ENCODE measurements at places on chromosomes 6 and 20.

- DNase-seq = no peak
Observed at GRCh38 chr6:157976345-157977175, 5.1 kb upstream of the SYNJ2 start.

- DNase-seq = no peak
Observed at GRCh38 chr6:119142041-119142440, 63.6 kb upstream of the FAM184A start.

DNA sequence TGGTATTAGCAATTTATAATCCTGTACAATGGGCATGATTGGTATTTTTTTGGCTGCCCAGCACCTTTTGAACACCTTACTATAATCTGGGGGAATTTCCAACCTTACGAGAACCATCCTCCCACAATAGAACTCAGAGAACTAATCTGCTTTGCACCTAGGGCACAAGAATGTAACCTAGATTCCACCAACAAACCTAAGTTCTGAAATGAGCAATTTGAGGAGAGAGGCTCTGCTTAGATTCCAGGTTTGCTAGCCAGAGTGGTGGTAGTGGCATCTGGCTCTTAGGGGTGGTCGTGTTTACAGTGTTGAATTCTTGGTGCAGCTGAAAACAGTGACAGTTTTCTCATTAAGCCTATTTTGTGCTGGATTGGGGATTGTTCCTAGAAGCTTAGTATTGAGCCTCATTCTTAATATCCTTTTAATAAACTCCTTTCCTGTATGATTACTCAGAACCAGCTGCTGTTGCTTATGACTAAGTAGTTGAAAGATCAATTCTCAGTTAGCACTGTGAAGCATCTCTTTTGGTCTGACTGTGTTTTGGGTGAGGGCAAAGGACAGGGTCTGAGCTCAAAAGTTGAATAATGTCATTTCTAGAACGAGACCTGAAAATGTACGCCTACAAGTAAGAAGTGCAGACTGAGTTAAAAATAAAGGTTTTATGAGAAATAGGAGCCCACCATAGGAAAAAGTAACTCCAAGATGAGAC lies 385.6 kb downstream of the CDKAL1 start:
- DNase-seq = no peak

GRCh38 chr20:63309261-63310071 lies 16.5 kb downstream of the COL20A1 start:
- DNase-seq = no peak

DNA sequence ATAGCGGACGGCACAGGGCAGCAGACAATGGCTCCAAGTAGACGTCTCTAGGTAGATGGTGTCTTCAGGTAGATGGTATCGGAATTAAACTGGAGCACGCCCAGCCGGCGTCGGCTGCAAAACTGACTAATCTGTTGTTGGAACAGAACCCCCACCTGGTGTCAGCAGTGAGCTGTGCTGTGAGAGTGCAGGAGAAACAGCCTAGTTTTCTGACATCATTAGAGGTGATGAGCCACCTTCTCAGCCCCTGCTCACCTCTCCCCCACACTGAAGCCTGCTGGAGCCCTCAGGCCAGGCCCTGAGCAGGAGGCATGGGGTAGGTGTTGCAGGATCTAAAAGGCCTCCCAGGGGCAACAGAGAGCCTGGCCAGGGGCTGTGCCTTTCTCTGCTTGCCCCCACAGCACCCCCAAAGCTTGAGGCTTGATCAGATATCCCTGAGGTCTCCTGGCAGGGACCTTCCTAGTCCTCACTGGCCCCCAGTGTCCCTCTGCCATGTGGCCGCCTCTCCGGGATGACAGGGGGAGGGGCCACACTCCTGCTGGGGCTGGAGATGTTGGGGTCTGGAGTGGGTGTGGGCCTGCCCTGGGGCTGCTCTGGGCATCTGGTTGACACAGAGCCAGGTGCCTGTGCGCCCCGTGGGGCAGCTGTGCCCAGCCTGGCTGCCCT lies 6.9 kb upstream of the HELZ2 start:
- peak; percentile 22 for DNase-seq

GRCh38 chr6:137968455-137968804 lies 101.4 kb downstream of the TNFAIP3 start:
- DNase-seq = no peak

GRCh38 chr6:121579478-121579877 lies 144.0 kb downstream of the GJA1 start:
- peak; percentile 20 for DNase-seq

DNA sequence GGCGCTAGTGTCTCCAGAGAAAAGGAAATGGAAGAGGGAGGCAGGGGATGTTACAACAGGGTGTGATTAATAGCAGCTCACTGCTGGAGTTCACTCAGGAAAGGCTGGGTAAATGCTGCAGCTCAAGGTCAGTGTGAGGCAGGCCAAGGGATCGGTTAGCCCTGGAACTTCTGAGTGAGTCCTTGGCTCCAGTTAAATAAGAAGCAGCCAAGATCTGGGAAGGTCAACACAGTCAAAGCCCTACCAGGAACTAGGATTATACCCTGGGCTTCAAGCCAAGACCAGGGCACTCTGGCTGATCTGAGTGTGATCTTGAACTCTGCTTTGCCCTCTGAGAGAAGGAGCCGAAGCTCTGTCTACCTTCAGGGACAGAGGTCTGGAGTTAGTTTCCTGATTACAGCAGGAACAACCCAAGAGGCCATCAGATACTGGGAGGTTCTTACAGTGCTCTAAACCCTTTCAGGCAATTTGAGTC lies 44.3 kb downstream of the TPD52L1 start:
- DNase-seq = peak; percentile 33

DNA sequence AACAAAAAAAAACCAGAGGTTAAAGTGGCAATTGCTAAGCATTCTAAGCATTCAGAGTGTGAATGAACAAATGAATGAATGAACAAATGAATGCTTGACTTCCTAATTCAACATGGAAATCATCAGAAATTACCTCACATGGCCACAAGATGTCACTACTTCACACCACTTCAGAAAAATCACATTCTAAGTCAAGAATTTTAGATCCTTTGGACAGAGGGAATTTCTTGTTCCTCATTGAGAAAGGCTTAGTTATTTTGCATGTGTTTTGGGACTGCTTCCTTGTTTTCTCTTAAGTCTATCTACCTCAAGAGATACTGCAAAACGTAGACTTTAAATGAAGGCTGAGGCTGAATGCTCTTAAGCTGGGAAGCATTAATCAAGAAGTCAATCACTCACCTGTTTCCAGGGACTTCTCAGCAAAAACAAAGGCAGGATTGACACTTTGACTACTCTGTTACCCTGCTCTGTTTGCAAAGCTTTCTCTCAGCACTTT lies 120.2 kb downstream of the MBOAT1 start:
- DNase-seq = peak; percentile 53

DNA sequence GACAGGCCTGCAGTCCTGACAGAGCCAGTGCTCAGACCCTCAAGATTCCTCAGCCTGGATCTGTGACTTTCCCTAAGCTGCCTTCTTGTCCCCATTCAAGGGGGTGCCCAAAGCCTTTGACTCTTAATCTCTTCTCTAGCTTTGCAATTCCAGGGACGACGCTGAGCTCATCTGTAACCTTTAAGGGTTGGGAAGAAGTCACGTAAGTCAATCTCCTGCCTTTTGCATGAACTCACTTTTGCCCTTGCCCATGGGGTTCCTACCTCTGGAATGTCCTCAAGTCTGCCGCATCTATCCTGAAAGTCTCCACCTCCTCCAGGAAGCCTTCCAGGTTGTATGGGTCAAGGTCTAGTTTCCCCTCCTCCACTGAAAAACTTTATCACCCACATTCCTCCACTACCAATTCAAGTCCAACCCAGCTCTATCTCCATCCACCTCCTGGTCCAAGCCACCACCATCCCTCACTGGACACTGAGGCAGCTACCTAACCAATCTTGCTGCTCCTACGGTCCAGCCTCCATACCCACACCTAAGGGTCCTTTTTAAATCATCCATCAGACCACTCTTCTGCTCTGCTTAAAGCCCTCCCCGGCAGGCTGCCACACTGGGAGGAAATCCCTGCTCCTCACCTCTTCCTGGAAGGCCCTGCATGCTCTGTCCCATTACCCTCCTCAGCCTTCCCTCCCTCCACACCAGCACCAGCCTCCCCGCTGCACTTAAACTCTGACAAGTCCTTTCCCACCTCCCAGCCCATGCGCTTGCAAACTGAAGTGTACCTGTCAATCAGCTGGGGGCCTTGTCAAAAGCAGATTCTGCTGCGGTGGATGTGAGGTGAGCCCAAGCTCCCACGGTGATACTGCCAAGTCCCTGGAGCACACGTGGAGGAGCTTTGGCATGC lies 29.7 kb downstream of the PREX1 start:
- DNase-seq = no peak

DNA sequence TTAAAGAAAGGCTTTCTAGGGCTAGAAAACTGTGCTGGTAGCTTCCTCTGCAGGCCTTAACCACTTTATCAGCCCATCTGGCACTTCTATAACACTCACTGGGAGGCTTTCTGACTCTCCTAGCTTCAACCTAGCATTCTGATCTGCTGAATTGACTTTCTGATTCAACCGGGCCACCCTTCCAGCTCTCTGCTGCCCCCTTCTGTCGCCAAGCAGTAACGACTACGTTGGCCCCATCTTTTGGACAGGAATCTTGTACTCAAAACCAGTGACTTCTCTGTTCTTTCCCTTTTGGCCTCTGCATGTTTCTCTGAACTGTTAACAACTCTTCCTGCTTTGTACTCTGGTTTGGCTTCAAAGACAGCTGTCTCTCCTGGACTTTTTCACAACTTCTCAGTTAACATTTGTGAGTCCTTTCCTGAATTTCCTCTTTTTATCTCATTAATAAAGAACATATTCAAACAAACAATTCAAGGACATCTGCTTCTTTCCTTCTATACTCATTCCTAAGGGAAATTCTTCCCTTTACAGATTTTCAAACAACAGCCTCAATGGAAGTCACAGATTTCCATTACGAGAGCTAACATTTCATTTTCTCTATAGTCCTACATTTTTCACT lies 43.9 kb upstream of the FAM135A start:
- peak; percentile 42 for DNase-seq

- peak; percentile 81 for DNase-seq
Observed at GRCh38 chr6:150142097-150142669, 661 bp upstream of the PPP1R14C start.

DNA sequence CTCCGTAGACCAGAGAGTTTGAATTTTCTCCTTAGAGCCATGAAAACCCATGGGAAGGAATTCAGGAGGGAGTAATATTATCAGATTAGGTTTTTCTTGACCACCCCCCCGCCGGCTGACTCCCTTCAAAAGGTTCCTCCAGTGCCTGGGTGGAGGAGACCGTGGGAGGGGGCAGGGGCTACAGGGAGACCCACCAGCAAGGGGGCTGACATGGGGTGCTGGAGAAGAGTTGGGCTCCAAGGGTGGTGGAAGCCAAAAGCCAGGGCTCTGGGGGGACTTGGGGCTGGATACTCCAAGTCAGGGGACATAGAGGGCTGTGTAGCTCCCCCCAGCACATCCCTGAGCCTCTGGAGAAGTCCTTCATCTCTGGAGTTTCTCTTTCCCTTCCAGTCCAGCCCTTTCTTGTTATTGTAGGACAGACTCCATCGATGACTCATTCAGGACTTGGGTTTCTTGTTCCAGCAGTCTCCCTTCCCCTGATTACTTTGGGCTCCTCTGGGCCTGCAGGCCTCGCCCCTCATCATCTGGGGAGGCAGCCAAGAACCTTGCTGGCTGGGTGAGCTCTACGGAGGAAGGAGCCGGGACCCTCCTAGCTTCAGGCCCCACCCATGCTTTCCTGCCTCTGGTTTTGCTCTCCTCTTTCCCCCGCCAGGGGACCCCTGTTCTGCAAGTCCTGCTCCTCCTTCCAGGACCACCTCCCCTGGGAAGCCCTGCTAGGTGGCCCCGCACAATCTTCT lies 10.5 kb upstream of the KIAA1755 start:
- peak; percentile 60 for DNase-seq

DNA sequence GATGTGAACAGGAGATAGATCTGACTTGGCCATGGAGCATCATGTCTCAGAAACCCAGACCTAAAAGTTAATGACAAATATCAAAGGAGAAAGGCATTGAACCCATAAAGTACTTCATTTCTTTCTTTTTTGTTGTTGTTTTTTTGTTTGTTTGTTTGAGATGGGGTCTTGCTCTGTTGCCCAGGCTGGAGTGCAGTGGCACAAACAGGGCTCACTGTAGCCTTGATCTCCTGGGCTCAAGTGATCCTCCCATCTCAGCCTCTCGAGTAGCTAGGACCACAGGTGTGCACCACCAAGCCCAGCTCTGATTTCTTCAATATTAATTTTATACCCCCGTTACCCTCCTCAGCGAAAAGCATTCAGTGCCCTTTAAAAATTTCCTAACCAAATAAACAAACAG lies 45.8 kb downstream of the KIF16B start:
- no peak for DNase-seq

DNA sequence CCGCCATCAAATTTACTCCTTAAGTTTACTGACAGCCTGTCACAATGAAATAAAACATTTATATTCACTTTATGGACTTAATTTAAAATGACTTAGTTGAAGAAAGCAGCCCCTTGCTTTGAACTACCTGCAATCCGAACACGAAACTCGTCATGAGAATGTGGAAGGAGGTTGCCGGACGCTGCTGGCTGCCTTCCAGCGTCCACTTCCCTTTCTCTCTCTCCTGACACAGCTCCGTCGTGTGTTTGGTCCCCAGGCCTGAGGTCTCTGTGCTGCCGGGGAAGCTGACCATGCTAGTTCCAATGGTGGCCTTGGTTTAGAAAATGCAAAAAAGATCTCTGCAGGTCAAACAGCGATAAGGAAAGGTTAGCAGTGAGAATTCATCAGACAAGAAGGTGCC lies 519.7 kb downstream of the CDH26 start:
- no peak for DNase-seq

- DNase-seq = peak; percentile 39
Observed at GRCh38 chr20:40770564-40771307, 81.7 kb upstream of the MAFB start.

GRCh38 chr20:63433351-63433750 lies 39.1 kb downstream of the KCNQ2 start:
- DNase-seq = no peak

DNA sequence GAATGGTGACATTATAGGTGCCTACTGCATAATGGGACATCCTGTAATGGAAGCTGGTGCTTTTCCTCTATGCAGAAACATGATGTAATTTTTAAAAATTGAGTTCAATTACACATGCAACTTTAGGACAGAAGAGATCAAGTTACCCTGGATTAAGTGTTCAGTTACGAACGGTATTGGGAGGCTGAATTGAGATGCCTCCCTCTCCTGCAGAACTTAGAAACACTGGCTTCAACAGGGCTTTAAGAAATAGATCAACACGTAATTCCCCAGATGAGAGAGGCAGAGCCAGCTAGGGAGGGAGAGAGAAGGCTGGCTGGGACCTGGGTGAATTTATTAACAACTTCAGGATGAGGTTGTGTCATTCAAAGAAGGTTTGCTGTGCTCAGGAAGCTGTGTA lies 232.8 kb downstream of the CDH26 start:
- no peak for DNase-seq

- no peak for DNase-seq
Observed at GRCh38 chr6:56752009-56752408, 109.3 kb upstream of the DST start.

- DNase-seq = no peak
Observed at GRCh38 chr6:157683707-157684106, 139.3 kb upstream of the SNX9 start.
